ENCODE measurements at places on chromosomes 4 and X.

DNA sequence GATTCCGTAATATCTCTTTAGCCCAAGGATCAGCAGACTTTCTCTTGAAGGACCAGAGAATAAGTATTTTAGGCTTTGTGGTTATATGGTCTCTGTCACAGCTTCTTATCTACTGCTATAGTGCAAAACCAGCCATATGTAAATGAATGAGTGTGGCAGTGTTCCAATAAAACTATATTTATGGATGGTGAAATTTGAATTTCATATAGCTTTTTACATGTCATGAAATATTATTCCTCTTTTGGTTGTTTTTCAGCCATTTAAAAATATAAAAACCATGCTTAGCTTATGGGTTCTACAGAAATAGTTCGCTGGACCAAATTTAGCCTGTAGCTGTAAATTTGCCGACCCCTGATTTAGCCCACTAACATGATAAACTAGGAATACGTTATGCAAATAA is 18.0 kb upstream of the MSMO1 start:
- no peak for DNase-seq

- peak; percentile 55 for DNase-seq
Measured at GRCh38 chrX:71178908-71179307, 34.3 kb downstream of the NLGN3 start.

- no peak for DNase-seq
Measured at GRCh38 chr4:168374772-168375523, 56.4 kb upstream of the DDX60 start.

DNA sequence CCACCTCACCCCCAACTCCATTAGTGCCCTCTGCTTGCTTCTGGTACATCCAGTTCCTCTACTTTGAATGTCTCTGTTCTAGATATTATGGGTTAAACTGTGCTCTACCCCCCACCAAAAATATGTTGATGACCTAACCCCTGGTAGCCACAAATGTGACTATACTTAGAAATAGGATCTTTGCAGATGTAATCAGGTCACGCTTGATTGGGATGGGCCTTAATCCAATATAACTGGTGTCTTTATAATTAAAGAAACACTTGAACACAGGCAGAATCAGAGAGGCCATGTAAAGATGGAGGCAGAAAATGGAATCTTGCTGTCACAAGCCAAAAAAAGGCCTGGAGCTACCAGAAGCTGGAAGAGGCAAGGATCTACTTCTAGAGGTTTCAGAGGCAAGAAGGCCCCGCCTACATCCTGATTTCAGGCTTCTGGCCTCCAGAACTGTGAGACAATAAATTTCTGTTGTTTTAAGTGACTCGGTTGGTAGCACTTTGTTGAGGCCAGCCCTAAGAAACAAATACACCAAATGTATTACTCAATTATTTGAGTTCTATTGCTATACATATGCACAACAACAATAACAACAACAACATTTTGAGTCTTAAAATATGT is 220.0 kb downstream of the PPP3CA start:
- DNase-seq, result peak; percentile 46

- DNase-seq, result peak; percentile 33
Measured at GRCh38 chr4:102734591-102735385, 26.0 kb downstream of the MANBA start.

- DNase-seq, result peak; percentile 1
Measured at GRCh38 chr4:108465886-108466500, 154.4 kb upstream of the RPL34 start.

- no peak for DNase-seq
Measured at GRCh38 chr4:146112389-146112788, 63.1 kb upstream of the LSM6 start.

- no peak for DNase-seq
Measured at GRCh38 chr4:163171590-163171989, 4.9 kb upstream of the NAF1 start.

DNA sequence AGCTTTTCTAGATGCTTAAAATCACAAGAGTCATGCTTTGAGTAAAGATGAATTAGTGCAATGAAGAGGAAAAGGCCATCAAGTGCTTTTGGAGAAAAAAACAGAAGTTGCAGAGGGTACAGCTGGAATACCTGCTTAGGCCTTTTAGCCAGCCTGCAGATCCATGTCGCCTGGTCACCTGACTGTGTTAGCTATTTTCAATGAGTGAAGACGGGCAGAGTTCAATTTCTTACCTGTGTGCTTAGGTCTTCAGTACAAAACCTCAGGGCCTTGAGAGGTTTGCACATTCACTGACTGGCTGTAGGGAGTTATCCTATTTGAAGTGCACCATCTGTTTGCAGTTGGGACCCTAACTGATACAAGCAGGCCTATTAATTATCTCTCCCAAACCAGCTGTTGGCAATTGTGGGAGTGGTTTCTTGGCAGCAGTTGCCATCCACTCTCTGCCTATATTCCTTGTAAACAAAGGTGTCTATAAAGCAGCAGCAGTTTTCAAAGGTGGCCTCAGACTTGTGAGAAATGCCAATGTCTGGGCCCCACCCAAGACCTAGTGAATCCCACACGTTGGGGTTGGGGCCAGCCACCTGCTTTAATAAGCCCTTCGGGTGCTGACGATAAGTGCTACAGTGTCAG is 16.3 kb upstream of the FAT1 start:
- DNase-seq, result no peak

GRCh38 chr4:124873361-124874171 is 161.0 kb upstream of the ANKRD50 start:
- no peak for DNase-seq

DNA sequence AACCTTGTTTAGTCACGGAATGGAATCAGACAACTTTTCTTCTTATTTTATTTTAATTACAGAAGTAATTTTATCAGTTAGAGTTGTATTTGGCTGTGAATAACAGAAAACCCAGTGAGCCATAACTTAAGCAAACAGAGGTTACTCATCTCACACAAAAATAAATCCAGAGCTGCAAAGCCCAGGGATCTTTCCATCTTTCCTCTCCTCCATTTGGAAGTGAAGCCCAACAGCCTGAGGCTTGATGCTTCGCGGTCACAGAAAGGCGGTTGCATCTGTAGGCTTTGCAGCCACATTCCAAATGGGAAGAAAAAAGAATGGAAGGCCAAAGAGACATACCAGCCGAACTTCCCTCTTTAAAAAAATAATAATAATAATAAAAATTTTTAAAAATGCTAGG is 22.6 kb downstream of the CHRNA9 start:
- DNase-seq, result peak; percentile 11

GRCh38 chrX:115192244-115192700 is 3.1 kb downstream of the RBMXL3 start:
- no peak for DNase-seq

- no peak for DNase-seq
Measured at GRCh38 chr4:179583221-179583620, 2141.0 kb upstream of the AGA start.

GRCh38 chr4:146382194-146382593 is 139.5 kb downstream of the SLC10A7 start:
- DNase-seq, result no peak

DNA sequence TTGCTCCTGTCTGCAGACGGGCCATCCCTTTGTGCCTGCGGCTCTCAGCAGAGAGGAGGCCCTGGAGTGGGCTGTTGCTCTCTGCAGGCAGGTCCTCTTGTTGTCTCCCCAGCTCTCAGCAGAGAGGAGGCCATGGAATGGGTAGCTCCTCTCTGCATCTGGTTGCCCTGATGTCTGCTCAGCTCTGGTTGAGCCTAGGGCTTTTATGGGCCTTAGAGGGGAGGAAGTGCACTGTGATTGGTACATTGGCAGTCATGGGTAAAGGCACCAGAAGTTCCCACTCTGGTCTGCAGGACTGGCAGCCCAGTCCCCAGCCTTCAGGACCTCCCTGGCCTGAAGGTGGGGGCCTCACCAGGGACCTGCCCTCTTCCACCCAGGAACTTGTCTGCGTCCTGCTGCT is 21.5 kb downstream of the SPON2 start:
- DNase-seq, result no peak

- DNase-seq, result no peak
Measured at GRCh38 chr4:2077537-2078460, 18.7 kb downstream of the NAT8L start.

DNA sequence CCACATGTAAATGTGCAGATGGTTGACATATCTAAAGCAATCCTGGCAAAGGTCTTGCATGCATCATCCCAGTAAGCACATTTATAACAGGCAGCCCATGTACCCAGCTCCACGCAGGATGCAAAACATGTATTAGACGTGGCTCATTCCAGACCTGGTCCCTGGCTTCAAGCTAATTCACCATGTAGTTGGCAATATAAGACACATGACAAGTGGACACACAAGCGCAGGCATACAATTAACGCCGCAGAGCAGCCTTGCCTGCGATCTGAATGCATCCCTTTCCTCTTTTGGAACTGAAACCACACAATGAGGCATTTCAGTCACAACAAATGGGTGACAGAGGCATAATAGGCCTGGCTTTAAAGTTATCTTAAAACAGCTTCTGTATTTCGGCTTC is 114.5 kb upstream of the TRIM2 start:
- no peak for DNase-seq

- no peak for DNase-seq
Measured at GRCh38 chrX:110331444-110332030, 13.7 kb upstream of the AMMECR1 start.

DNA sequence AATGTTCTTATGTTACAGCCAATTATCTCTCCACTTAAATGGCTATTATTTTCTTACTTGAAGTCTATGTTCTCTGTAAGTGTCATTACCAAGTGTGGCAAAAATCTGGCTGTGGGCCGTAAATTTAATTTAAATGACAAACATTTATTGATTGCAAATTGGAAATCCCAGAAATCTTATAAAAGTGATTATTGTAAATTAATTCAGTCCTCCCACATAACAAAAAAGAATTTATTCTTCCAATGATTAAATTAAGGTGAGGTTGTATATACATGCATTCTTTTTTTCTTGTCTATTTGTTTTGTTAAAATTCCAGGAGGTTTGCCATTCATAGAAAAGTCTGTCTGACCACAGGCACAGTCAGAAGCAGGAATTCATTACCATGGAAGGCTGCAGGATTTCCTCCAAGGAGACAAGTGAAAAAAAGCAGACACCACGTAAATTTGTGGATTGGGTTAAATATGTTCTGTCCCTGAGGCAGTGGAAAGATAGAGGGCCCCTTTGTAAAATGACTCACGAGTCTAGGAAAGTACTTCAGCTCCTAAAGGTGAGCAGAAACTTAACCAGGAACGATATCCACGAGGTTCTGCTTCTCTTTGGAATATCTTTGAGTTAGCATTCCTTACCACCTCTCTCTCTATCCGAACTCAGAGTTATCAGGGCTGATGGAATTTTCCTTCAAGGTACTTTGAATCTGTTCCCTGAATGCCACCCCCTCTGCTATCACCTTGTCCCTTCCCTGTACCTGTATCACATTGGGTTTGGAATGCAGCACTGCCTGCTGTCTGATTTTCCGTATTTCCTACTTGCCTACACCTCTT is 10.7 kb downstream of the PPARGC1A start:
- DNase-seq, result peak; percentile 68

DNA sequence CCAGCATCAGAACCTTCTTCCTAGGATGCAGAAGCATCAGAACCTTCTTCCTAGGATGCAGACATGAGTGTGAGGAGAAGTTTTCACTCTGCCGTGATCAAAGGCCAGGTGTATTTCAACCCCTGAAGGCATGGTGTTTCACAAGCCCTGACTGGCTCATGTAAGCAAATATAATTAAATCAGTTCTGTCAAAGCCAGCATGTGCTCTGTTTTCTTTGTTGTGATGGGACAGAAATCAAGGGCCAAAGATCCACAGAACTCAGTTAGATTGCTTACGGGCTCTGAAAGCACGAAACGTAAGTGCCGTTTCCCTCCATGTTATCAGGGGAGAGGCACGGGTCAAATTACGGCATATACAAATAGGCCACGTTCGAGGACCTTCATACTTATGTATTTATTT is 32.0 kb upstream of the CLDN24 start:
- no peak for DNase-seq

DNA sequence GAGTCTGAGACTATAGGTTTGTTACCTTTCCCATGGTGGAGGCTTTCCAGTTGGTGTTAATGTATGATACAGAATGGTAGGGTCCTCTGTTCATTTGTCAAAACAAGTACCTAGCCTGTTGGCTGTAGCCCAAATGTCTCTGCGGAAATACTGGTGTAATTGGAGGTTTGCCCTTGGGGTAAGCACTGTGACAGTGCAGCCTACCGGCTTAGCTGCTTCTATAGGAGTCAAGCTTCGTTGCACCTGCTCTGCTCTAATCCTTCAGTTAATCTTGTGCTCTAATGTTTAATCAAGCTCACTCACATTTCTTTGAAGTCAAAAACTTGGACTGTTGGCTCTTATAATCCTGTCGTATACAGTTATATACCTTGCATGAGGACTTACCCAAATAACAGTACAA is 203.4 kb downstream of the CCNG2 start:
- no peak for DNase-seq

All from fibroblast of skin of right biceps (primary cell).